ENCODE measurements at places on chromosomes 6 and 20.

DNA sequence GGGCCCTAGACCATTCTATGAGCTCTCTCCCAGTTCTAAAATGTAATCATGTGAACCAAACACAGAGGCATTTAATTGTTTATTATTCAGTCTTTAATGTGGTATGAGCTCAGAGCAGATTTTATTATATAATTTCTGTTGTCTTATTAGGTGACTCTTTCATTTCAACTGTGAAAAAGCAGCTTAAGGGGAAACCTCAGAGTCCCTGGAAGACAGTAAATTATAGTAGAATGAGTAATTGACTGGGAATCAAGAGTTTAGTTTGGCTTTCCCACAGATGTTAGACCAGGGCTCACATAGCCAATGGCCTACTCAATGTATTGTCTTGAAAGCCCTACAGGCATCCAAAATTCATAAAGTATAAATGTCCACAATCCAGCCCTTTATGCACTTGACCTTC lies 390.4 kb upstream of the SLC35B3 start:
- DNase-seq, result no peak

- DNase-seq, result no peak
These were observed 43.9 kb downstream of the HDAC2 start for GRCh38 chr6:113927001-113927400.

DNA sequence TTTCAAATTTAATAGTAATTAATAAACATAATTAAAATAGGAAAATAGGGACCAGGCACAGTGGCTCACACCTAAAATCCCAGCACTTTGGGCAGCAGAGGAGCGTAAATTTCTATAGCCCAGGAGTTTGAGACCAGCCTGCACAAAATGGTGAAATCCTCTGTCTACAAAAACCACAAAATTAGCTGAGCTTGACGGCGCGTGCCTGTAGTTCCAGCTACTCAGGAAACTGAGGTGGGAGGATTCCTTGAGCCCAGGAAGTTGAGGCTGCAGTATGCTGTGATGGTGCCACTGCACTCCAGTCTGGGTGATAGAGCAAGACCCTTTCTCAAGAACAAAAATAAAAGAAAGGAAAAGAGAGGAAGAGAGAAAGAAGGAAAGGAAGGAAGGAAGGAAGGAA lies 1387.0 kb upstream of the ADGRB3 start:
- DNase-seq, result no peak

GRCh38 chr6:17390276-17390675 lies 3.1 kb upstream of the CAP2 start:
- DNase-seq, result no peak

GRCh38 chr6:105257340-105257739 lies 77.5 kb upstream of the POPDC3 start:
- no peak for DNase-seq

DNA sequence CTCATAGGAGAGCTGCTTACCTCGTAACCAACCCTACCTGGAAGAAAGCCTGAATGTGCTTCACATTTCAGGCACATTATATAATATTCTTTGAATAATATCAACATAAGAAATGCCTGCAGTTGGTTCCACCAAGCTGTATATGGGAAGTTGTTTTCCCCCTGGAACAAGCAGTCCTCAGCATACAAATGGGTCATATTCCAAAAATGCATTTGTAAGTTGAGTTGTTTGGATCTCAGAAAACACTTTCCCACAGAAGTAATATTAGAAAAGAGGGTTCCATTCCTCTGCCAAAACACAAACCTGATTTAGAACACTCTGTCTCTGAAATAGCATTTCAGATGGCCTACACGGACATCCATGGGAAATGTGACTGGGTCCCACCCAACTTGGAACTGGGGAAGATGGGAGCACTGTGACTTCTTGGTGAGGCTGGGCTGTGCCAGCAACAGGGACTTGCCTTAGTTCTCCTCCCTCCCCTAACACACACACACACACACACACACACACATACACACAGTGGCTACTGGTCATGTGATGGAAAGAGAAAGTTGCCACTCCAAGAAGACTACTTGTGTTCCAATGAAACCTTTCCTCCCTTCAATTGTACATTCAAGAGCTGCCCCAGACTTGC lies 11.4 kb upstream of the RCAN2 start:
- DNase-seq, result no peak

- no peak for DNase-seq
These were observed 312.6 kb downstream of the CLIC5 start for GRCh38 chr6:45702849-45703739.

- no peak for DNase-seq
These were observed 46.7 kb upstream of the BLCAP start for GRCh38 chr20:37574199-37574890.

- DNase-seq, result peak; percentile 20
These were observed 264.9 kb downstream of the HIVEP2 start for GRCh38 chr6:142679907-142680700.

DNA sequence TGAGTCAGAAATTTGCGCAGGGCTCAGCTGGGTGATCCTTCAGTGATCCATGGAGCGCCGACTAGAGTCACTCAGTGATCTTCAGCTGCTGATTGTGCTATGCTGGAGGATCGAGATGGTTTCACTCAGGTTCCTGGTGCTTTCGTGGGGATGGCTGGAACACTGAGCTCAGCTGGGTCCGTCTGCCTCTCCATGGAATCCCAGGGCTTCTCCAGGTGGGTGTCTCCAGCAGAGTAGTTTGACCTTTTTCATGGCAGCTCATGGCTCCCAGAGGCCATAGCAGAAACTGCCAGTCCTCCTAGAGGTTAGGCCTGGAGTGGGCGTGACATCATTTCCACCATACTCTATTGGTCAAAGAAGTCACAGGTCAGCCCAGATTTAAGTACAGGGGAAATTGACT lies 88.8 kb upstream of the SIRPA start:
- DNase-seq, result no peak

- DNase-seq, result no peak
These were observed 38.2 kb upstream of the TIAM2 start for GRCh38 chr6:154956771-154957522.

DNA sequence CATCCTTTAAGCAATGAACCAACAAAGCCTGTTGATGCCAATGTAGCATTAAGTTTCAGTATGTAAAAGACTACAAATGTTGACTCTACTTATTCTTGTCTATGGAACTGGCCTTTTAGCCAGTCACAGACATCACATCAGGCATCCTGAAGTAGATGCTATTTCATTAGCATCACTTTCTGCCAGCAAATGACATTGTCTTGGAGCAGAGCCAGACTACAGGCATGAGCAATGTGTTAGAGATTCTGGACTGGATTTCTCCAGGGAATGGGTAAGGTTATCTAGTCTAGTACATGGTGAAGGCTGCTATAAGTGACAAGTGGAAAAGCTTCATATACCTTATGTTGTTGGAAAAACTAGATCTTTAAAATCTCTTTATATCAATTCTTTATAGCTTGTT lies 142.9 kb downstream of the ADGRB3 start:
- no peak for DNase-seq

DNA sequence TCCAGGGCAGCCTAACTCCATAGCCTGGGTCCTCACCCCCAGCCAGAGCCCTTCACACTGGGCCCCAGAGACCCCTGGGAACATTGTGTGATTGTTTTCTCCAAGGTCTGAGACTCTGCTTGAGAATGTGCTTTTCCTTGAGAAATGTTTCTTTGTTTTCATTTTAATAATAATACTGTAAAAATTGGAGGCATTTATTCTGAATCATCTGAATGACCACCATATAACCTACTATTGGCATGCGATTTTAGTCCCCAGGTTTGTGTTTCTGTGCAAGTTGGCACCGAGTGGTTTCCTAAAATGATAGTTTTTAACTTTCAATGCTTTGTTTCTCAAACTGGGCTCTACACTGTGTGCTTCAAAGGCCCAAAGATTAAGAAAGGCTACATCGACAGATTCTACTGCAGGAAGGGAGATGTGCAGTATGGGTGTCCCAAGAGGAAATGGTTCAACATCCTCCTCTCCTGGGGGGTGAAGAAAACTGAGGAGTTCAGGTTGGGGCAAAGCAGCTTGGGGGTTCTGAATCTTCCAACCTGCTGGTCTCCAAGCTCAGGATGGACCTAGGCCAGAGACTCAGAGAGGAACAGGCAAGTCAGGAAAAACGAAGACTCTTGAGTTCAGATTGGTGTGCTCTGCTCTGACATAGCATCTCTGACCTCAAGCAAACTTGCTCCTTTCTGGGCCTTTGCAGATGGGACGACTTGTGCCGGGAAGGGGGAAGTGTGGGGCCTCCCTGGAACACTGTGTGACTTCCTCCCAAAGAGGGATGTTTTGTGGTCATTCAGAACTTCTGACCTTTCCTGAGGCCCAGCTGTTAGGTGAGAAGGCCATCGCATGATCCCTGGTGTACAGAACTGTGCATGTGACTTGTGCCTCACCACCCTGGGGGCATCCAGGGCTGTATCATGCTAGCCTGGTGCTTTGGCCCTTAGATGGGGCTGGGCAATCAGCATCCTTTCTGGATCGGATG lies 31.0 kb downstream of the DAAM2 start:
- DNase-seq, result no peak

- peak; percentile 26 for DNase-seq
These were observed 541.5 kb downstream of the CD83 start for GRCh38 chr6:14658886-14659561.

GRCh38 chr20:41664584-41664983 lies 46.4 kb upstream of the CHD6 start:
- no peak for DNase-seq

DNA sequence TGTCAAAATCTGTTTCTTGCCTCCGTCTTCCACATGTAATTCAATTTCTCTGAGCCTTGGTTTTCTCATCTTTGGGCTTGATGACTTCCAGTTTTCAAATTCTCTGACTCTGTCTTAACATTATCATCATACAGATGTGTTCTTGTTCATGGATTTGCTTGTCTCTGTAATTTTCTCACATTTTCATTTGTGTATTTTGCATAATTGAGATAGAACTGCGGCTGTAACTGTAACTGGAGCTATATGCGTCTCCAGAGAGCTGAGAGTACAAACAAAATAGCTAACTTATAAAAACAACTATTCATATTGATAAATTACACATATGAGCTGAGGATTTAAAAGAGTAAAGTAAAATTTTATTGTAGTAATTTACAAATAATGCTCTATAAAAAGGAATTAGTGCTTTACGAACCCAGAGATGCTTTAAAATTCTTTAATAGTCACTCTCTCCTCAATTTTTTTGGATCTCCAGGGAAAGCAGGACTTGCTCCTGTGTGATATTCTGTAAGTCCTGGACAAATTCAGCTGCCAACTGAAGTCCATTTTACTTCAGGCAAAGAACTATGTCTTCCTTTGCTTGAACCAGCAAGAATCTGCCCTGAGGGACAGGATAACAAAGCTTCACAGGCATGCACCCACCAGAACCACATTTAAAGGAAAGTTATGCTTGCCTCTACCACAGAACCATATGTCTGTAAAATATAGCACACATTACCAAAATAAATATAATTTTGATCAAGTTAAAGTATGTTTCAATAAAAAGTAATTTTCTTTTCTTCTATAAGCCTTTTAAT lies 288.3 kb downstream of the KHDC1L start:
- no peak for DNase-seq

DNA sequence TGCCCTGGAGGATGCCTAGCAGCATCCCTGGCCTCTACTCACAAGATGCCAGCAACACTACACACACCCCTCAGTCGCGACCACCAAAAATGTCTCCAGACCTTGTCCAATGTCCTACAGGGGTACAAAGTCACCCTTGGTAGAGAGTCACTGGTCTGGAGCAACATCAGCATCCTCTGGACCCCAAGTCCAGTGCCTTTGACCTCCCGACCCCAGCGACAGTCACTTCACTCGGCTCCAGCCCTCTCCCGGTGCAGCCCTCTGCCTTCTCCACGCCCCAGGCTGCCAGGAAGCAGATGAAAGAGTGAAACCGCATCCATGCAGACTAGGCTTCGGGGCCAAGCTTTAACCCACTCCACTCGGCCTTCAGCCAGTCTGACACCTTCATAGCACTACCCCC lies 92.0 kb upstream of the SRSF6 start:
- DNase-seq, result no peak

DNA sequence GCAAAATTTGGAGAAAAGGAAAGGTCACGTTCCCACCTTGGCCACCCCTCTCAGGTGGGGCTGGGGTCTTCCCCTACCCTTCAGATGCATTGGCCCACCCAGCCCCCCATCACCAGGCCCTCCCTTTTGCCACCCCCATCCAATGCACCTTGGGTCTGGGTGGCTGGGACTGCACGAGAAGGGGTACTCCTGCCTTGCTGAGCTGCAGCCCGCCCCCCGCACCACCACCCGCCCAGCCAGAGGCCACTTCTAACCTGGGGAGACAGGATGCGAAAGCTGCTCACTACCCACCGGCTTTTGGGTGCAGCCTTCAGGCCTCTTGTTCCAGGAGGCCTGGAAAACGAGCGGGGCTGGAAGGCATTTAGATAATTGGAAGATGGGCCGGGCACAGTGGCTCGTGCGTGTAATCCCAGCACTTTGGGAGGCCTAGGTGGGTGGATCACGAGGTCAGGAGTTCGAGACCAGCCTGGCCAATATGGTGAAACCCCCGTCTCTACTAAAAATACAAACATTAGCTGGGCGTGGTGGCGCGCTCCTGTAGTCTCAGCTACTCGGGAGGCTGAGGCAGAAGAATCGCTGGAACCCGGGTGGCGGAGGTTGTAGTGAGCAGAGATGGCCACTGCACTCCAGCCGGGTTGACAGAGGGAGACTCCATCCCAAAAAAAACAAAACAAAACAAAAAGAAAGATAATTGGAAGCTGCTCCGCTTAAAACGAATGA lies 1.2 kb upstream of the CDC25B start:
- no peak for DNase-seq

GRCh38 chr6:43262780-43263313 lies 19.6 kb downstream of the TTBK1 start:
- no peak for DNase-seq

GRCh38 chr6:108133594-108134179 lies 32.1 kb upstream of the NR2E1 start:
- peak; percentile 65 for DNase-seq

GRCh38 chr6:40276141-40276540 lies 311.0 kb downstream of the LRFN2 start:
- no peak for DNase-seq

- no peak for DNase-seq
These were observed 195.0 kb downstream of the TASP1 start for GRCh38 chr20:13443690-13444089.

DNA sequence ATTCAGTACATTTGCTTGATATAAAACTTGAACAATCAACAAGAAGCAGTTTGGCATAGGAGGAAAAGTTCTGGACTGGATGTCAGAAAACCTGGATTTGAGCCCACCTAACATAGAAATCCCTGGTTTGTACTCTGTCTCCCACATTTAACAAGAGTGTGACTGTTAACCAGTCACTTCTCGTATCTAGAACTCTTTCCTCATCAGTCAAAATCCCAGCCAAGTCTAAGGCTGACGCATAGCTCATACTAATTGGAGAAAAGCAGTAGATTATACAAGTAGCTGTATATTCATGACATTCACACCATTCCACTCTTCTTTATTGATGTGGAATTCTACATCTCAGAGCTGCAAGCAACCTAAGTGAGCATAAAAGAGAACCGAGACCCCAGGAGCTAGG lies 222.7 kb downstream of the PHACTR1 start:
- DNase-seq, result no peak

GRCh38 chr6:142075516-142076101 lies 57.1 kb upstream of the GJE1 start:
- no peak for DNase-seq
